ENCODE measurements at places on chromosomes 4 and X.

DNA sequence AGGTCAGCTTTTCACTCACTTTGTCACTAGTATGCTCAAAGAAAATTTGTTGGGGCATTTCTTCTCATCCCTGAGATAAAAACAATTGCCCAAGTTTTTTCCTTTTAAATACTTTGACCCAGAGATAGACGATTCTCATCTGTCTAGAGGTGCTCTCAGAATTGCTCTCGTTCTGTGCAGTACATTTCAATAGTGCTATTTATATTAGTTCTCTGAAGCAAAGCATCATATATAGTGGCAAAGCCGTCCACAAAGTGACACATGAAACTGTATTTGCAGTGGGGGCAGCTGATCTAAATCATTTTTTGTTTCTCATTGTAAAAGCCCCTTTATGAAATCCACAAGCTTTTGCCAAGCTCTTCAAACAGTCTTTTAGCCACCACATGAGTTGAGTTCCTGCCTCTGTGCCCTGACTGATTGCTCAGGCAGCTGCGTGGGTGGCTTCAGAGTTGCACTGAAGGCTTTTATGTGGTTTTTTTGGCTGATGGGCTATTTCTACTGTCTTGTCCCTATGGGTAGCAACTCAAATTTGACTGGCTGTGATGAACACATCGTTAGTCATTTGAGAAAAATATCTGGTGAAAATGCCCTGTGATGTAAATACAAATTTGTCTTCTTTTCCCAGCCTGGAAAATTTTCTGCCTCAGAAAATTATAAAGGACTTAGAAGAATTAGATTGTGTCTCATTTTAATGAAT is 119.1 kb upstream of the OTUD4 start:
- peak; percentile 85 for DNase-seq

GRCh38 chr4:142452161-142452855 is 393.8 kb downstream of the INPP4B start:
- DNase-seq = no peak

DNA sequence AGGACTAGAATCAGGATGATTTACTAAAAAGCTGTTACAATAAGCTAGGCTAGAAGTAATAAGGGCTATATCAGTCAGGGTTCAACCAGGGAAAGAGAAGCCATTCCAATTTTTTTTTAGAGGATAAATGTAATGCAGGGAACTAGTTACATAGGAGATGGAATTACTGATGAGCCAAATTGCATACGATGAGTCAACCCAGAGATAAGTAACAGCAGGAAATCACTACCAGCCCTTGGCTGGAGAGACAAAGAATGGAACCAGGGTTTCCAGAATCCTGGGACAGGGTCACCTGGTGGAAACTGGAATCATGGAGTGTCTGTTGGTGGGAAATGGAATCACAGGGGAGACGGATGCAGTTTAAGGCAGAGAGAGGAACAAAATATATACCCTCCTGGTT is 13.1 kb upstream of the MAGEA4 start:
- DNase-seq = no peak

- DNase-seq = no peak
These were observed 5.5 kb downstream of the NEUROG2 start for GRCh38 chr4:112510291-112511092.

GRCh38 chr4:126065016-126065415 is 750.3 kb downstream of the FAT4 start:
- DNase-seq = no peak

DNA sequence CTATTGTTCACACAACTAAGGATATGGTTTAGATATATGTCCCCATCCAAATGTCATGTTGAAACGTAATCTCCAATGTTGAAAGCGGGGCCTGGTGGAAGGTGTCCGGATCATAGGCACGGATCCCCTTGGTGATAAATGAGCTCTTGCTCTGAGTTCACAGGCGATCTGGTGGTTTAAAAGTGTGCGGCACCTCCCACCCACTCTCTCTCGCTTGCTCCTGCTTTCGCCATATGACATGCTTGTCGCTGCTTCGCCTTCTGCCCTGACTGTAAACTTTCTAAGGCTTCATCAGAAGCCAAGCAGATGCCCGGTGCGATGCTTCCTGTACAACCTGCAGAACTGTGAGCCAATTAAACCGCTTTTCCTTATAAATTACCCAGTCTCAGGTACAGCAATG is 128.5 kb downstream of the NFKB1 start:
- peak; percentile 53 for DNase-seq

- DNase-seq = no peak
These were observed 134.5 kb downstream of the FBXW7 start for GRCh38 chr4:152401424-152401823.
